ENCODE measurements at places on chromosomes 2 and 18.

DNA sequence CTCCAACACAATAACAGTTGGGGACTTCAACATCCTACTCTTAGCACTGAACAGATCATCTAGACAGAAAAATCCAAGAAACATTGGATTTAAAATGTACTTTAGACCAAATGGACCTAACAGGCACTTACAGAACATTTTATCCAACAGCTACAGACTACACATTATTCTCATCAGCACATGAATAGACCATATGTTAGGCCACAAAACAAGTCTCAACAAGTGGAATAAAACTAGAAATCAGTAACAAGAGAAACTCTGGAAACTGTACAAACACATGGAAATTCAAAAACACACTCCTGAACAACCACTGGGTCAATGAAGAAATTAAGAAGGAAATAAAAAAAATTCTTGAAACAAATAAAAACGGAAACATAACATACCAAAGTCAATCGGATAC lies 117.5 kb downstream of the ACVR1 start:
- DNase-seq = no peak

DNA sequence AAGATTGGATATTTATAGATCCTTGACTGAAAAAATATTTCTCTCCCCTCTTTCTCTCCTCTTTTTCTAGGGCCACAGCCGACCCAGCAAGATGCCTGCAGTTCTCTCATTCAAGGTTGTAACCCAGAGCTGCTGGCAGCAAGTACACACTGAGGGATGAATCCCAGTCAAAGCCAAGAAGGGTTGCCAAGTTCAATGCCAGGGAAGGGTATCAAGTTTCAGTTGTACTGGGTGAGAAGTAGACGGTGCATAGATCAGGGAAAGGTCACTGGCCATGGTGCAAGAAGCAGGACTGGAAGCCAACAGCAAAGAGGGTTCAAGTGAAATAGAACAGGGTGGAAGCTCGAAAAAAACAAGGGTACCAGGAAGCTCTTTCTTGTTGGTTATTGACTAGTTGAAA lies 170.2 kb downstream of the NRP2 start:
- DNase-seq = no peak

GRCh38 chr2:134625311-134625710 lies 93.5 kb downstream of the TMEM163 start:
- DNase-seq = no peak

DNA sequence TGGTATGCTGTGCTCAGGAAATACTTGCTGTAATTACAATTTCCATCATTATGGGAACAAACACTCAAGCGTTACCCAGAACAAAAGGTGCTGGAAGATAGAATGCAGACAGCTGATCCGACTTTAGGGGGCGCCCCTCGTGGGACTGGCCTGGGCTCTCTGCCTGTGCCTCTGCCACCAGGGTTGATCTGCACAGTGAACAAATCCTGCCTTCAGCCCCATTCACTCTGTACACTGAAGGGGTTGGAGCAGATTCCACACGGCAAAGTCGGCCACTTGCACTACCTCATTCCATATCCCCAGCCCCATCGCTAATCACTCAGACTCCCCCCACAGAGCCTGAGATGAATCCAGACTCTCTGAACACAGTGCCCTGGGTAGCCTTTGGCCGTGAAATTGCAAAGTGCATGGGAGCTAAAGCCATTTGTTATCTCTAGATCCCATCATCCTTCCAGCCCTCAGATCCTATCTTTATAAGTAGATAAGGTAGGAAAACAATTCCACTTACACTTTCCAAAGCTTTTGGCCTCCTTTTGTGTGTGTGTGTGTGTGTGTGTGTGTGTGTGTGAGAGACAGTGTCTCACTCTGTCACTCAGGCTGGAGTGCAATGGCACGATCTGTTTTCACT lies 69.3 kb downstream of the INPP5D start:
- DNase-seq = no peak

- DNase-seq = no peak
These were observed 15.8 kb downstream of the ATF2 start for GRCh38 chr2:175152242-175152641.

DNA sequence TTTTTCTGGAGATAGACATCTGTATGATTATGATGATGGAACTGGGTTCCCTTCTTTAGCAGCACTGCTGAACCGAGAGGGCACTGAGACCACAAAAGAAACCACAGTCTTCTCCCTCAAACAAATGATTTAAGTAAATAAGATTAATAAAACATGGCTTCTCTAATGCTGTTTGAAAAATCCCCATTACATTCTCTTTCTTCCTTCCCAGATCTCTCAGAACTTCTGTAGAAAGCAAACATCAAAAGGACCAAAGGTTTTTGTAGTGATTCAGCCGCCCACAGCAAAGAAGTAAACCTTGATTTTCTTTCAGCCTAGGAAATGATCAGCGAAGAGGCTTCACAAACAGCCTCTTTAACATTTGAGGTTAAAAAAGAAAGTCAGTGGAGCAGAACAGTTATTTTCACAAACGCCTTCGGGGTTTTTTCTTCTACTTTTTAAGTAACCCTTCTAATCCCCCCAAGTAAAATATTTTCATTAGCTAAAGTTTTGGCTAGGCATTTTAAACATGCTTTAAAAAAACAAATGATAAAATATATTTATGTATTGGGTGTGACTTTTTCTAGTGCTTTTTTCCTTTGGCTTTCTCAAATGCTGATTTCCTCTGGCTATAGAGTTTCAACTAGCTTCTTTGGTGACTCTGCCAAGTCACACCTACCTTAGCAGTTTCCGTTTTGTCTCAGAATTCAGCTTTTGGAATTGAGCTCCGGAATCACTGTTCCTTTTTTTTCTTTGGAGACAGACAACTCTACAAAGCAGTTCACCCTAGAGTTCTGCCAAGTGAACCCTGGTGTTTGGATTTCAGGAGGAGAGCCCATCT lies 89.6 kb downstream of the UPP2 start:
- no peak for DNase-seq
